ENCODE measurements at places on chromosomes 4 and X. TPM values are rescaled to one million over a fixed set of nuclear protein-coding genes. Genes with fewer than 3 reads are reported as not detected.

The ABLIM2 gene
- 60.4 TPM for polyA plus RNA-seq

The SLC25A43 gene
- polyA plus RNA-seq = 3.8 TPM

The ZGRF1 gene
- polyA plus RNA-seq = 12.4 TPM

The FGF2 gene
- polyA plus RNA-seq = 11.9 TPM

The MSX1 gene
- 10.5 TPM for polyA plus RNA-seq

The ATP1B4 gene
- 0.11 TPM for polyA plus RNA-seq

The ZXDA gene
- 3.9 TPM for polyA plus RNA-seq

The NDUFA1 gene
- 123 TPM for polyA plus RNA-seq

The SLC7A11 gene
- polyA plus RNA-seq = 22.9 TPM

The HSD17B13 gene
- 0.89 TPM for polyA plus RNA-seq

The TSPAN6 gene
- 69.9 TPM for polyA plus RNA-seq

The MAGEA4 gene
- not detected for polyA plus RNA-seq

The TIGD4 gene
- 1.8 TPM for polyA plus RNA-seq
